ENCODE measurements at places on chromosomes 7 and 10.

DNA sequence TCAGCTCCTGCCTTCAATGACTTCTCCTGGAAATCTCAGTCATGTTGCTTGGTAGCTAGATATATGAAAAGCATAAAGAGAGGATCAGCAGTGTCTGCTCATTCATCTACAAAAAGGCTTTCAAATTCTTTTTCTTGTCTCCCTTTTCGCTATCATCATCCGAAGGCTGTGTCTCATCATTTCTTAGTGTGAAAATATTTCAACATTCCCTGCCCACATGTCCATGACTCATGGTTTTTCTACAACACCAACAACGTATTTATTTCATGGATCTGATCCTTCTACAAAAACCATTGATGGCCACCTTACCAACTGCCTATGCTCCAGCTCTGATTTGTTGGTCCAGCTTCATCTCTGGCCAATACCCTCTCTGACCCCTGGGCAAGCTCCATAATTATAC is 472.5 kb upstream of the GHITM start:
- no peak for DNase-seq

DNA sequence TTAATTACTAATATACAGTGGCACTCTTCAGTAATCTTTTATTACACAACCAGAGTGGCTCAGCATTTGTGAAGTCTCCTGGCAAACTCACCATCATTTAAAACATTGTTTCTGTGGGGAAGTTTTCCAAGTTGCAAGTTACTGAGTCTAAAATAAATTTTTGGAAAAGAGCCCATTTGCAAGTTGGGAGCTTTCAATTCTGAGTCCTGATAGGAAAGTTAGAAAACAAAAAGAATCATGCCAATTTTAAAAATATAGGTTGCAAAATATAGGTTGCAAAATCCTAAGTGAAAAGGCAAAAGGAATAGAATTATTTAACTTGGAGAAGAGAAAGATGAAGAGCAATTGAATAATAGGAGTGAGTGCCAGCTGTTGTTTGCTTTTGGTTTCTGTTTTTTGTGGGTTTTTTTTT is 378.8 kb upstream of the C7orf33 start:
- no peak for DNase-seq

- no peak for DNase-seq
Observed at GRCh38 chr7:5276611-5277010, 6.1 kb upstream of the SLC29A4 start.

DNA sequence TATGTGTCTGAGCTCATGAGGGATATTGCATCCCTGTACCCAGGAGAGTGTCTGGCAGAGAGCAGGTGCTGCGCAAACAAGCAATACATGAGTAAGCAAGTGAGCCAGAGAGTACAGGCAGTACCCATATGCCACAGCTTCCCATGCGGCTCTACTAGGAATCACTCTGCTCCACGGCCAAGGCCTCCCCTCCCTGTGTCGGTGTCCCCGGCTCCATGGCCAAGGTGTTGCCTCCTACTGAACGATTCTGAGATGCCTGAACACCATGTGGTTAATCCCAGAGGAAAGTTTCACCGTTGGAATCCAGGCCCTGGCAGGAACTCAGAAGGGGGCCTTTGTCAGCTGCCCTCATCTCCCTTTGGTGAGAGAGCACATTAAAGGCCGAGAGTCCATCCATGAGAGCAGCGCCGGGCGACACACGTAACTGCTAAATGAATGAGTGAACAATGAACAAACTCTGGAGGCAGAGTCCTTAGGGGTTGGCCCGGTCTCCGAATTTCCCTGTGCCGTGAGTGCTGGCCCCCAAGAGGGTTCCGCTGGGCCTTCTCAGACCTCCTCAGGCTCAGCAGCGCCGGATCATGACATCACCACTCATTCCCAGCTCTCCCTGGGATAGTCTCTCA is 136.0 kb upstream of the FAM20C start:
- DNase-seq = no peak

GRCh38 chr10:31584876-31585275 is 265.9 kb downstream of the ZEB1 start:
- DNase-seq = no peak

DNA sequence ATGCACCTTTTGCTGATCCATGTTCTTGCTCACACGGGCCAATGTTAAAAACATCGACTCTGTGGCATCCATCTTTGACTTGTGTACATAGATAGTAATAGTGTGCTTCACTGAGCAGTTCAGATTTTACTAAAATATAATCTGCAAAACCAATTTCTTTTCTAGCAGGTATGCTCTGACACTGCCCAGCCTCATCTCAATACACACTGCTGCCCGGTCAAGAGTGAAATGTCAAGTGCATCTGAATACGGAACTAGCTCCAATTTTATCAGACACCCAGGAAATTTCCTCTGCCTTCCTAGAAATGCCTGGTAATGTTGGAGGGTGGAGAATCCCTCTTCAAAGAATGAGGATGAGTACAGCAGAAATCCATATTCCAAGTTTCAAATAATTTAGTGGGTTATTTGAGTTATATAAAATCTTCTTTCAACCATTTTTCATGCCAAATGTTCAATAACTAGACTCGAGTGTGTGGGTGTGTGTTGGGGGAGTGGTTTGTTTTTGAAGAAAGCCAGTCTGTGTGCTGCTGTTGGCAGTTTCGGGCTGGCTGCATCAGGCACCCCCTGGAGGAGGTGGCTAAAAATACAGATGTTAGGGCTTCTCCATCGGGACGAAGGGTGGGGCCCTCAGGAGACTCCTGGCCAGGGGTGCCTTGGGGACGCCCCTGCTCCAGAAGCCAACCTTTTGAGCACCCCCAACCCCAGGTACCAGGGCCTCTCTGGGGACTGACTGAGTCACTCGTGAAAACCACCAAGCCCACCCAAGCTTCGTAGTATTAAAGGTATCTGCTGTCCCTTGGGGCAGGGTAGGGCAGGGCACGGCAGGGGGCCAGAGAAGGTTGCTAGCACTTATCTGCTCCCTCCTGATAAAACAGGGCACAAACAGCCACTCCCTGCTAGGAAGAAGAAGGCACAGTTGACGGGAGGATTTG is 15.4 kb downstream of the CTBP2 start:
- no peak for DNase-seq

- no peak for DNase-seq
Observed at GRCh38 chr7:28487487-28487886, 75.2 kb downstream of the CREB5 start.

GRCh38 chr10:72353965-72354355 is 759 bp downstream of the DNAJB12 start:
- DNase-seq = no peak

GRCh38 chr10:51086710-51087109 is 12.4 kb downstream of the PRKG1 start:
- DNase-seq = no peak

DNA sequence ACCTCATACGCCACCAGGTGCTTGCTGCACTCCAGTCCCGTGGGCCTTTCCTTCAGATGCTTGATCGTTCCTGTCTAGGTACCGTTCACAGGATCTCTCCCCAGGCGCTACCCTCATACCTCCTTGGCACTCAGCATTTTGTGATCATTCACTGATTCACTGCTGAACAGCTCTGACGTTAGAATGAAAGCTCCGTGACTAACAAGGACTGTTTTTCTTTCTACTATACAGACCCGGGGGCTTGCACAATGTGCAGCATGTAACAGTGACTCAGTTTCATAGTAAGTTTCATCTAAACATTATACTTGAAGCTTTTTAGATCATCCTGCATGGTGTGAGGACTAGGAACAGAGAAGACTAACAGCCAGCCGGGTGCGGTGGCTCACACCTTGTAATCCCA is 20.6 kb downstream of the KIN start:
- DNase-seq = no peak

DNA sequence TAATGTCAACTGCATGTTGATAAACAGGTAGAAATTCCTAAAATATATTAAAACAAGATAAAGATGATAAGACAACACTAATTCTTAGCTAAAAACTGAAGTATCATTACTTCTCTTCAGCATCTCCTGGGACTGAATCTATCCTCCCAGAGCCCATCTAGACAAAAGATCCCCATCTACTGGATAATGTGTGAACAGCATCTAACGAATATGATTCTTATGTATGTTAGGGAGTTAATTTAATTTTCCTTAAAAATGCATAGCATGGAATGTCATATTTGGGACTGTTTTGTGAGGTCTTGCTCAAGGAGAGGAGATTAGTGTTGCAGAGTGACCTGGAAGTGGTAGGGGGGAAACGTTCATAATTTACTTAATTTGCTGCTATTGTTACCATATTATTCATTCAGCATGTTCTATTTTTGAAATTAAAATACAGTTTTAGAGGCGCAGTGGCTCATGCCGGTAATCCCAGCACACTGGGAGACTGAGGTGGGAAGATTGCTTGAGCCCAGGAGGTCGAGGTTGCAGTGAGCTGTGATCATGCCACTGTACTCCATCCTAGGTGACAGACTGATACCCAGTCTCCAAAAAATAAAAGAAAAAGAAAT is 305.1 kb upstream of the CSTF2T start:
- no peak for DNase-seq

- no peak for DNase-seq
Observed at GRCh38 chr7:45525057-45525456, 49.1 kb upstream of the ADCY1 start.

- DNase-seq = no peak
Observed at GRCh38 chr7:30969604-30969970, 5.8 kb downstream of the GHRHR start.

DNA sequence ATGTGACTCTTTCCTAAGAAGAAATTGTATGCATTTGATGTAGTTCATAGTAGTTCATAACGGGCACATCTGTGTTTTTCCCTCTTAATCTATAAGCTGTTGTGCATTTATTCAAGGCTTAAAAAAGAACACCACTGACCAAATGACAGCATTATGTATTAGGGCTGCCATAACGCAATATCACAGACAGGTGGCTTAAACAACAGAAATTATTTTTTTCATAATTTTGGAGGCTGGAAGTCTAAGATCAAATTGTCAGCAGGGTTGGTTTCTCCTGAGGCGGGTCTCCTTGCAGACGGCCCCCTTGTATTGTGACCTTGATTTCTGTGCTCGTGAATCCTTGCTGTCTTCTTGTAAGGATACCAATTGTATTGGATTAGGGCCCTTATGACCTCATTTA is 627 bp upstream of the SSMEM1 start:
- DNase-seq = no peak

DNA sequence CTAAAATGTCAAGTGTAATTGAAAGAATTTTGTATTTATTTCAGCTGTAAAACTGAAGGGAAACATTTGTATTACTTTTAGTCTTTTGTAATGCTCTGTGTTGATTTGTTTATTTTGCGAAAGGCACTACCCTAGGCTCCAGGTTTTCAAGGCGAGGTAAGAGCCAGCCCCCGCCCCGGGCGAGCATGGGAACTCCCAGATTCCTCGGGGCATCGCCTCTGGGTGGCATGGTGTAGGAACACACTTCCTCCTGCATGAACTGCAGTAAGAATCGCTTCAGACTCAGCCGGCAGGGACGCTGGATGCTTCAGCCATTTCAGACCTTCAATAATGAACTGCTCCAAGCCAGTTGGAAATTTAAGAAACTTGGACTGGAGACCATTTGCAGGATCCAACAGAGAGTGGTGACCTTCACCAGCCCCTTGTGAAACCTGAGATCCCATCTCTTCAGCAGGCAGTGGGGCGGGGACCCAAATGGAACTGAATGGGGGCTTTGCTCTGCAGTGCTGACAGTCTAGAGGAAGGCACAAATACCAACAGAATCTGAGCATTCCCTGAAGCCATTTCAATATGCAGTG is 544.3 kb upstream of the MGMT start:
- no peak for DNase-seq

- DNase-seq = no peak
Observed at GRCh38 chr7:135719688-135720087, 8.3 kb downstream of the SLC13A4 start.

DNA sequence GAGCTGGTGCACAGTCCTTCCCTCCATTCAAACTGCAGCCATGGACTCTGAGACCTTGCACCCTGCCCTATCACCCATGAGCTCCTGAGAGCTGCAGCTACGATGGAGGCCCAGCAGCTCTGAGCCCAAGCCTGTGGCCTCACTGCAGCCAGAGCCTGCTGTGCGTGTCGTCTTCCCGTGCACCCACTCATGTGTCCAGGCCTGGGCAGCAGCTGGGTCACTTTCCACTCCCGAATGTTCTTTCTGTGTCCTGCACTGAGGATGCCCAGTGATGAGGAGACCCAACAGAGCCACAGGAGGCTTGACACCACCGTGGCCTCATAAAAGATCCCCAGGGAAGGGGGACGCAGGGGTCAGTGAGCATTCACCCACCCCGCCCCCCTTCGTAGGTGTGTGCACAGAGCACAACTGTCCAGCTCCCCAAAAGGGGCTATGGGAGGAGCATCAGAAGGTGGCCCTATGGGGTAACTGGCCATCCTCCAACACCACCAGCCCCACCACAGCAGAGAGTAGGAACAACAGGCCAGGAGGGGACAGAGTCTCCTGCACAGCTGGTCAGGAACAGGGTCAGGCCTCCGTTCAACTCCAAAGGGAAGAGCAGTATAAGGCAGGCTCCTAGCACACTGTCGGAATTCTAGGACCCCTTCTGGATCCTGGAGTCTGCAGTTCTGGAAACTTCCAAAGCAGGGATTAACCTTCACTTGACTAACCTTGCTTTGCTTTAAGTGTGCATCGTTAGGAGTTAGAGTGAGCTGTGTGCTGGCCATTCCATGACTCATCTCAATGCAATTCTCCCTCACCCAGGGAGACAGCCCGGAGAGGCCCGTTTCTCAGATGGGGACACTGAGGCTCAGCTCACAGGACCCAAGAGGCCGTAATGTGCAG is 52.6 kb downstream of the RASGEF1A start:
- DNase-seq = no peak

- no peak for DNase-seq
Observed at GRCh38 chr10:93916257-93917063, 22.7 kb downstream of the SLC35G1 start.

- DNase-seq = no peak
Observed at GRCh38 chr7:22219739-22220493, 137.0 kb downstream of the RAPGEF5 start.

GRCh38 chr7:94195201-94195600 is 191.0 kb upstream of the BET1 start:
- DNase-seq = no peak

GRCh38 chr7:116249969-116250553 is 39.7 kb downstream of the TES start:
- no peak for DNase-seq

DNA sequence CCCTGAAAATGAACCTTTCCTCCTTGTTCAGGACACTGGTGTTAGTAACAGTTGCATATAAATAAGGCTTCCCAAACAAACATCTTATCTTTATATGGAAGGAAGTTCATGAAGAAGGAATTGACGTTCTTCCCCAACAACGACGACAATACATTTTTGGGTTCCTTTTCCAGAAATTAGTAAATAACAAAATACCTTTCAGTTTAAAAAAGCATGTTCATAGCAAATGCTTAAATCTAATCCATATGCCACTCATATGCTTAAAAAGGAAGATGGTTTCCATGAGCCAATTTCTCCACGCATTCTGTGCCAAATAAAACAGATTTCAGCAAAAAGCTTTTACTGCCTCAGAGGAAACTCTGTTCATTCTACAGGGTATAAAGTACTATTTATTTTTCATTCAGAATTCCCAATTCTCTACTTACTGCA is 182.6 kb downstream of the COBL start:
- DNase-seq = no peak
